NCI-H524 (cell line): ENCODE measurements at places on chromosomes 4 and X.

DNA sequence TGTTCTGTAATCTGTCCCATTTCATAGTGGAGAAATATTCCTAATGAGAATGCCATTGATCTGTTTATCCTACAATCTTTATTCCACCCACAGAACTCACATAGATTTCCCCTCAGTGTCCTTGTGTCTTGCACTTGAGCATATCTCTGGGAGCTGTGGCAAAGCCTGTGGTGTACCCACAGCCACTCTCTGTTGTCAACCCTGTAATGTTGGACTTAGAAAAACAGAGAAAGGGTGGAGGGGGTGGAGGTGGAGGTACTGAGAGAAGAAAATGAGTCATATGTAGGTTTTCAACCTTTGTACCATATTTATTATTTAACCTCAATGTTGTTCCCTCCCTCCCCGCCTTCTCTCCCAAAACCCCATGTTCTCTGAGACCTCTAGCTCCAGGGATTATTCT, 46.9 kb upstream of the TLL1 start:
- no peak for DNase-seq

DNA sequence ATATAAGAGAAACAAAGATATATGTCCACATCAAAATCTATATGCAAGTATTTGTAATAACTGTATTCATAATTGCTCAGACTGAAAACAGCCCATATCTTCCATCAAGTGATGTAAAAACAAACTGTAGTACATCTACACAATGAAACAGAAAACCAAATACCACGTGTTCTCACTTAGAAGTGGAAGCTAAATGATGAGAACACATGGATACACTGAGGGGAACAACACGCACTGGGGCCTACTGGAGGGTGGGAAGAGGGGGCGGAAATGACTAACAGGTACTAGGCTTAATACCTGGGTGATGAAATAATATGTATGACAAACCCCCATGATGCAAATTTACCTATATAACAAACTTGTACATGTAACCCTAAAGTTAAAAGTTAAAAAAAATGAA, 42.7 kb downstream of the UBA6 start:
- DNase-seq = no peak

DNA sequence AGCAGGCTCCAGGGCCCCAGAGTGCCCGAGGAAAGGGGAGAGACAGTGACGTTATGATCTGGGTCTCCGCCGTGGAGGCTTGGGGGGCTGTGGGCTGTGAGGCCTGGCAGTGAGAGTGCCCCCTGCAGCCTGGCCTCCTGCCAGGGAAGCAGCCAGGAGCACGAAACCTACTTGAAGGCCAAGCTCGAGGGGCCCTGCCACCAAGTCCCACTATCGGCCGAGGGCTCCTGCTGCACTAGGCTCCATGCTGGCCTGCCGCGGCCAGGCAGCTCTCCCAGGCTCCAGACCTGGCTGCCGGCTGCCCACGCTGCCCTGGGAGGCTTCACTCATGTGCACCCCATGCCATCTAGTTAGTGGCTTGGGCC, 18.7 kb downstream of the FLNA start:
- no peak for DNase-seq

DNA sequence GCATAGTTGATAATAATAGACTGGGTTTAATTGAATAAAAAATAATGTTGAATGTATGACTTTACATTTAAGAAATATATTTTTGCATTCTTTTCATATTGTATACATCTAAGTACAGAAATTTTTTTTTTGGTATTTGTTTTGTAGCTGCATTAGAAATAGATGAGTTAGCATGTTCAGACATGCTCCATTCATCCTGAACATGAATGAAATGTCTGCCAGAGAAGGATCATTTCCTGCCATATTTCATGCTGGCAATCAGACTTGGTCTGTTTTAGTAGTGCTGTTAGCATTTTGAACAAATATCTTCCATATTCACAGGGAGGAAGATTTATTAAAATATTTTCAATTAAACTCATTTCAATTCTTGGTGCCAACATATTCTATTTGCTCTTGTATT, 98.9 kb downstream of the FRMPD4 start:
- no peak for DNase-seq

- no peak for DNase-seq
Measured at GRCh38 chr4:174177536-174177935, 105.9 kb downstream of the FBXO8 start.

DNA sequence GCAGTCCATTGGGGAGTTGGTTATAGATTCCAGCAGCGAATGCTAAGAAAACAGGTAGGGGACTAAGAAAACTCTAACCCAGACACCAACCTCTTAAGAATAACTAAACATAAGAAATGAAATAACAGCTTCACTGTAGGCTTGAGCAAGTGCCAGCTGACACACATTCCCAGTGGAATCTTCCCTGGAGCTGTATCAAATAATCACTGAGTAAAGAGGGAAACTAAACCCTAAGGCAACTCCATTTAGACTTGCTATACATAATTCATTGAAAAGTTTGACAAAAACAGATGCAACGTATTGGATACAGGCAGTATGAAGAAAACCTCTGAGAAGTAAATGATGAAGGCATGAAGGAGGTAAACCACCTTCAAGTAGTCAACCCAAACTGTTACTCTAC, 293.5 kb downstream of the OPHN1 start:
- DNase-seq = no peak

GRCh38 chrX:125713633-125714032, 394.0 kb downstream of the TEX13C start:
- no peak for DNase-seq

DNA sequence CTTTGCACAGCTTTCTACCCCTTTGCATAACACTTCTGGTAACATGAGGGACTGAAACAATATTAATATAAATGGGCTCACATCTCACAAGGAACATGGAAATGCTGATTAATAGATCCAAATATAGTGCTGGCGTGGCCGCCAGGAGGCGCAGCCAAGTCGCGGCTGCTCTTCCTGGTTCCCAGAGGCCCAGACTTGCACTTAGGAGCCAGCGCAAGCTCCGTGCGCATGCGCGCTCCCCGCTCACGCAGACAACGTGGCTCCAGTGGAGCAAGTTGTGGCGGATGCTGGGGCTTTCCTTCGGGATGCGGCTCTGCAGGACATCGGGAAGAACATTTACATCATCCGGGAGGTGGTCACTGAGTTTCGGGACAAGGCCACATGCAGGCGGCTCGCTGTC, 318.3 kb upstream of the SLC7A11 start:
- DNase-seq = no peak

DNA sequence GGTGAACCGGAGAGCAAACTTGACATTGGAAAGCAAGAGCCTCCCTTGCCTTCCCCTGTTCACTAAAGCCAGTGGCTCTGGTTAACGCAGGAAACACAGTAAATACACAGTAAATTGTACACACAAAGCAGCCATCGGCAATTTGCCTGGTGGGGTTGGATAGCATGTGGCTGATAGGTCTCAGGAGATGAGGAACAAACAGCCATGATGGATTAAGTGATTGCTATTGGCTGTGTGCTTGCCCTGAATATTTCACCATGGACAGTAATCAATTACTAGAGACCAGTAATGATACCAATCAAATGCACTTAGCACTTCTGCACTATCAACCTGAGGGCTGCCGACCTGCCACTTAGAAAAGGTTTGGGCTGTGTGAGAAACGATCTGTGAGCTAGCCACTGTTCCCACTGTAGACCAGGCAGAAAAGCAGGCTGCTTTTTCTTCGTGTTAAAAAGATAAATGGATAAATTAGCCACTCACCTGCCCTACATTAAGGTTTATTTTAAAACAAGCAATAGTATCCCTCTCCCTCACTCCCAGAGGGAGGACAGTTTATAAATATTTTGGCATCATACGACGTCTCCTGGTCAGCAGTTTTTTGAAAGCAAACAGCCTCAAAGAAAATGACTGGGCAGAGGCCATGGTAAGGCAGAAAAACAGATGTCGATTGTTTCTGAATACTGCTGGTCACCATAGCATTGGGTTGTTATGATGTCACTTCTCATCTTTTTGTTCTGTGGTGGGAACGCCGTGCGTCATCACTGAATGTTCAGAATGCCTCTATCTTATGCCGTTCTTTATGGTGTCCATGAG, 167.1 kb downstream of the MAML3 start:
- no peak for DNase-seq

- no peak for DNase-seq
Measured at GRCh38 chr4:32112891-32113290, 1392.7 kb downstream of the PCDH7 start.

- no peak for DNase-seq
Measured at GRCh38 chr4:108619372-108620100, 840 bp upstream of the RPL34 start.
